ENCODE measurements at places on chromosomes 2 and 18.

DNA sequence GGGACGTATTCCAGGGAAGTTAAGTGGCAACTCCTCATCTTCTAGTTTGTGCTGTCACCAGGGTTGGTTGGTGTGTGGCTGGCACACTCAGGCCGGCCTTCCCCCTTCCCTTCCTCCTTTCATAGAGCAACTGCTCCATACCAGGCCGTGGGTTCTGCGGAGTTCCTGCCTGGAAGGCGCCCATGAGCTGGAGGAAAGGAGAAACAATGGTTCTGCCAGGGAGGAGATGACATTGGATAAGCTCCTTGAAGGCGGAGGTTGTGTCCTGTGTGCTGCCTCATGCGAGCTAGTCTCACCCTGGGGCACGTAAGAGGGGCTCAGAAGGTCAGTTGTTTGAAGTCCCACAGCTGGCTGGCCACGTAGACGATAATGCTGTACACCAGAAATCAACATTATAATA lies 19.2 kb downstream of the ASAP2 start:
- DNase-seq, result no peak

- peak; percentile 7 for DNase-seq
Measured at GRCh38 chr18:36411745-36412168, 114.2 kb downstream of the FHOD3 start.

DNA sequence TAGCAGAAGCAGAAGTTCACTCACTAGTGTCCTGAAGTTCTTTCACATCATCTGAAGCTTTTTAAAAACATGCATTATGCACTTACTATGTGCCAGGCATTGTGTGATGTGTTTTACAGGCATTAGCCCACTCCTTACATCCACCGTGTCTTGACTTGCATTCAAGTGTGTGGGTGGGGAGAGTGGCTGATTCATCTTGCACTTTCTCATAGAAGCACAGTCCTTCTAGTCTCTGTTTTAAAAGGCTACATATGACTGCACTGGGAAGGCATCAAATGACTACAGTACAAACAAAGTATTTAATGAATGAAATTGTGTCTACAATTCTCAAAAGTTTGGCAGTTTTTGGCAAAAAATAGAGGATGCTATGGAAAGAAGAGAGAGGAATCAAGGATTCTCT lies 21.6 kb upstream of the DSC3 start:
- DNase-seq, result no peak

GRCh38 chr18:641224-641623 lies 16.2 kb upstream of the TYMS start:
- DNase-seq, result no peak

DNA sequence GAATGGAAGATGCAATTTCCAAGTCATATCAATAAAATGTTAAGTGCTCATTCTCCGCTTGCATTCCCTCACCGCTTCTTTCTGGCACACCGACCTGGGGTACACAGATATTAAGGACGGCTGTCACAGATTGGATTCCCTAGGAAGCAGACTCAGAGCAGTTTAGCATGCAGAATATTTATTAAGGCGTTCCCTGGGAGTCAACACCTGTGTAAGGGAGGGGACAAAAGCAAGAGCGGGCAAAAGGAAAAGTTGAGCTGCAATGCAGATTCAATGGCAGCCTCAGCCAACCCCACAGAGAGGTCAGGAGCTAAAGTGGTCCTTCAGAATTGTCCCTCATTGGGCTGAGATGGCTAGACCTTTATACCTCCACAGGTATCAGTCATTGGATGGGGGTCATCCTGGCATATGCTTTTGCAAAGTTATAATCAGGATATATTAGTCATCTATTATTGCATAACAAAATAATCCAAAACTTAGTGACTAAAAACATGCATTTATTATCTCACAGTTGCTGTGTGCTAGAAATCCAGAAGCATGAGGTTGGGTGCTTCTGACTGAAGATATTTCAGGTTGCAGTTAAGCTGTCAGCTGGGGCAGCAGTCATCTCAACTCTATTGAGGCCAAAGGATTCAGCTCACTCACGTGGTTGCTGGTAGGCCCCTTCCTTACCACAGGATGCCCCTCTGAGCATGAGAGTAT lies 27.0 kb upstream of the INO80D start:
- DNase-seq, result no peak

DNA sequence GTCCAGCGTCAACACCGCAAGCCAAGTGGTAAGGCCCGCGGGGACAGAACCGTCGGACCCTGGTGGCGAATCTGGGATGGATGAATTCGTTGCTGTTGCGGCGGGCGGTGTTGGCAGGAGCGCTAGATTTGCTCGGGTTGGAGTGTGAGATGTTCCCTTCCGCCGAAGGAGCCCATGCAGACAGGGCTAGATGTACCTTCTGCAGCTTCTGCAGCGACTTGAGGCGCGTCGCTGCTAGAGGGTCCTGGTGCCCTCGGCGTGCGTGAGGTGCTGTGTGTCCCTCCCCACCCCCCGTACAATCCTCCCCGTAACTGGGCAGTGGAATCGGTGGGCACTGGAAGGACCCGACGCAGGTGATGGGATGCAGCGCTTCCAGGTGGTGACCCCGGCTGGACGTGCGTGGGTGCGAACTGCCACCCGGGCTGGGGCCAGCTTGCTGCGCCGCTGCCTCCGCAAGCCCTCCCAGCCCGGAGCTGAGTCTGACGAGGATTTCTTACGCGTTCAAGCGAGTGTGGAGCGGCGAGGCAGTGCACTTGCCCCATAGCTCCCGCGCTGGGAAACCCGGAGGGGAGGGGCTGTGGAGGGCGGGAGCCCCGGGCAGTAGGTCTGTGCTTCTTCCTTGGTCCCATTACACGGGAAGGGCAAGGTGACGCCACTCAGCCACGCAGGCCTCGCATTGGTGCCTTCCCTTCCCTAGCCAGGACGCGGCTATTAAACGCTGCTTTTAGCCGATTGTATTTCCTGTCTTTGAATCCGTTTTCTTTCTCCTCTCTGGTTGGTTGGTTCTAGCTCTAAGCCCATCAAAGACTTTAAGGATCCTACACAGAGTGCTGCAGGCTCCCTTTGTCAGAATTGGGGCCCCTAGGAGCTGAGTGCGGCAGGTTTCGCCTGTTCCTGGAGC lies 34.2 kb downstream of the CHRNA1 start:
- DNase-seq, result no peak

GRCh38 chr2:234699456-234699855 lies 202.6 kb upstream of the ARL4C start:
- DNase-seq, result no peak

DNA sequence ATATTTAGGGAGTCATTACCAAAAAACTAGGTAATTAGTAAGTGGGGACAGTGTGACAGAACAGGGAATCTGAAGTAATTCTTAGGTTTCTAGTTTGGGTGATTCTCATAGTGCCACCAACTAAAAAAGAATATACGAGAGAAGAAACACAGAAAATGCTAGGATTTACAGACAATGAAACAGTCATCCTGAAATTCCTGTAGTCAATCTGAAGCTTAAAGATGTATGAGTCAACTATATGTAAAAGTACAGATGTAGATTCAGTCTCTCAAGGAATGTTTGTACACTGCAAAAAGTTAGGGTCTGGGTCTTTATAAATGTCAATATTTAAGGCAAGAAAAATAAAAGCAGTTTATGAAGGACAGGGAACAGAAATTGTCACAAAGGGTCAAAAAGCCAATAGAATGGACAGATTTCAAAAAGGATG lies 107.0 kb downstream of the STRN start:
- DNase-seq, result no peak

GRCh38 chr2:161004379-161004778 lies 155.8 kb upstream of the TANK start:
- DNase-seq, result no peak

GRCh38 chr2:176137906-176138305 lies 8.4 kb downstream of the HOXD8 start:
- DNase-seq, result no peak

DNA sequence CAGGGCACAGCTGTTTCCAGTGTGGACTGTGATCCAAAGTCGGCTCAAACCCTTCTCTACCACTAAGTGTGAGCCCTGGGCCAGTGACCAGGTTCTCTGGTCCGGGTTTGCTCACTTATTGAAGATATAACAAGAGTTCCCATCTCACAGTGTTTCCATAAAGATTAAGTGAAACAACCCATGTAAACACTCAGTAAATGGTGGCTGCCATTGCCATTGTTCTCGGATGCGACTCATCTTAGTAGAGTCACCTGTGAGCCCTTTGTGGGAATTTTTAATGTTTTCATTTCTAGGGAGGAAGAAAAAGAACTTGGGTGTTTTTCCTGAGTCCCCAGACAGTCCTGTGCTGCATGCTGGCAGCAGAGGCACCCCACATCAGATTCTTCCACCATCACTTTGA lies 53.4 kb downstream of the TPGS2 start:
- DNase-seq, result no peak

DNA sequence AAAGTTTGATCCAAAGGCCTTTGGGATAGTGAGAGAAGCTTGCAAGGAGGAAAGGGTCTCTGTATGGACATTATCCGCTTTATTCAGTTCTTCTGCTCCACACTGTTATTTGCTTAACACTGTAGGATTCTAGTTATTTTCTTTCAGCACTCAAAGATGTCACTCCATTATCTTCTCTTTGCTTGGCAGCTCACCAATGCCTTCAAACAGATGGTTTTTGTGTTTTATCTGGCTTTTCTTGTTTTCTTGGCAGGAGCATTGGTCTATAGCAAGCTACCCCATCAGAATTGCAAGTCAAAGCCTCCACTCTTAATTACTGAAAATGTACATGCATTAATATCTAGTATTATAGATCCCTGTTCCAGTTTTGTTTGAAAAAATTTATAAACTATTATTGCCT lies 138.8 kb downstream of the EVA1A start:
- DNase-seq, result no peak

- DNase-seq, result no peak
Measured at GRCh38 chr18:9827793-9828505, 57.8 kb upstream of the TXNDC2 start.

DNA sequence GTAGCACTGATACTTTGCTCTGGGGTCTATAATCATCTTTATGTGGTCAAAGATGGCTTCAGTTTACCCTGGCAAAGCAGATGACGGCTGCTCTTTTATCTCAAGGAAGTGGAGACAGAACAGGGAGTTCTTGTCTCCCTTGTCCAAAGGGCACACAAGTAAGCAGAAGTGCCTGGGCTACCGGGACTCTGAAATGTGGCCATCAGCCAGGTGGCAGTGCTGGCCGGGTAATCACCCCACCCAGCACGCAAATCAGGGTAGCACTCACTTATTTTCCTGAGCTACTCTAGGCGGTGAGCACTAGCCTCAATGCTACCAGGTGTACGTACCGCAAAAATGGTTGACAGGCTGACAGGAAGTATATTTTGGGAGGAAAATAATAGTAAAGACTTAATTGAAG lies 119.7 kb upstream of the ETAA1 start:
- DNase-seq, result no peak

DNA sequence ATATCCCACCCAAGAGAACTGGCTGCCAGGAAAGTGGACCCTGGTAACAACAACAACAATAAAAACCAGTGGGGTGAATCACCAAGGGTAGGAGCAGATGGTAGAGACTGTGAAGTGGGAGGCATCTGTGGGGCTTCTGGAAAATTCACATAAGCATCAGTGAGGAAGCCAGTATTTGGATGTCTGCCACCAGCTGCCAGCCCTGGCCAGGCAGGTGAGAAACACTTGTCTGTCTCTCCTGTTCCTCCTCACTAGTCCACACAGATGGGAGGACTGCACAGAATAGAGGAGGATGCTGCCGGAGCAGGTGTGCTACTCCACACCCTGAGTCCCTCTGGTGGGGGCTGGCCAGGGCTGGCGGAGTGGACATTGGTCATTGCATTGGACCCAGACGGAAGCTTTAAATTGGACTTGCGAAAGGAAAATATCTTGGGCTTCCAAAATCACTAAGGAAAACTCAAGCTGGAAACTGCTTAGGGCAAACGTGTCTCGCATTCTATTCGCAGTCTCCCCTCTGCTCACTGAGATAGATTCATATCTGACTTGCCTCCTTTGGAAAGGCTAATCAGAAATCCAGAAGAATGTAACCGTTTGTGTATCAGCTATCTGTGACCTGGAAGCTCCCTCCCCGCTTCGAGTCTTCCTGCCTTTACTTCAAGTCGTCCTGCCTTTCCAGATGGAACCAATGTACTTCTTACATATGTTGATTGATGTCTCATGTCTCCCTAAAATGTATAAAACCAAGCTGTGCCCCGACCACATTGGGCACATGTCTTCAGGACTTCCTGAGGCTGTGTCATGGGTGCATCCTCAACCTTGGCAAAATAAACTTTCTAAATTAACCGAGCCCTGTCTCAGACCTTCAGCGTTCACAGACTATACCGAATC lies 69.1 kb downstream of the NAB1 start:
- peak; percentile 74 for DNase-seq

DNA sequence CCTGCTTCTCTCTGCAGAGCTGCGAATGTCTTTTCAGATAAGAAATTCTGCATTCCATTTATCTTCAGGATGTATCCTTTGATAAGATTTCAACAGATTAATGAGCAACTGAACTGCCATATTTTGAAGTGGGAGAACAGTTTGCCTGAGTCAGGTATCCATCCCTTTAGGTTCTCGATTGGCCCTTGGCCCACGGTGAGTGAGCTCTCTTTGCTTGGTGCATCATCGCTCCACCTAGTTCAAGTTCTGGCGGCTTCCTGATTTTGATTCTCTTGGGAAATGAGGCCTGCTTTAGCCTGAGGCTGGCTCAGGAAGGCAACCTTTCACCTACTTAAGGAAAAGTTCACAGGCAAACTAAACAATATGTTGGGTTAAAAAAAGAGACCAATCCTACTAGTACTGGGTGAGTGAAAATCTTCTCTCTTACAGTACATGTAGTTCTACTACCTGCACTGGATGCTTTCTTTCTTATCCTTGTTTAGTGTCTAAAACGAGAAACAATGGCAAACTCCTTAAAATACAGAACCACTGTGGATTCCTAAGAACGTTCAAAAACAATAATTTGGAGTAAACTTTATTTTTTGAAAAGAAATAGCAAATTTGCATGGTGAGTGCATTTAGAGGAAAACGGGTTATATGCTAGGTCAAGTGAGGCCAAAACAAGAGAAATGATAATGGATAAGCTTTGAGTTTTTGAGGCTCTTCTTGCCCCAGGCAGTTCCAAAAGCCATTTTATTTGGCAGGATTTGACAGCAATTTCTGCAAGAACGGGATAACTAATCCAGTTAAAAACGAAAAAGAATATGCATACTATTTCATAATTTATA lies 837 bp upstream of the ACSL3 start:
- DNase-seq, result peak; percentile 24

DNA sequence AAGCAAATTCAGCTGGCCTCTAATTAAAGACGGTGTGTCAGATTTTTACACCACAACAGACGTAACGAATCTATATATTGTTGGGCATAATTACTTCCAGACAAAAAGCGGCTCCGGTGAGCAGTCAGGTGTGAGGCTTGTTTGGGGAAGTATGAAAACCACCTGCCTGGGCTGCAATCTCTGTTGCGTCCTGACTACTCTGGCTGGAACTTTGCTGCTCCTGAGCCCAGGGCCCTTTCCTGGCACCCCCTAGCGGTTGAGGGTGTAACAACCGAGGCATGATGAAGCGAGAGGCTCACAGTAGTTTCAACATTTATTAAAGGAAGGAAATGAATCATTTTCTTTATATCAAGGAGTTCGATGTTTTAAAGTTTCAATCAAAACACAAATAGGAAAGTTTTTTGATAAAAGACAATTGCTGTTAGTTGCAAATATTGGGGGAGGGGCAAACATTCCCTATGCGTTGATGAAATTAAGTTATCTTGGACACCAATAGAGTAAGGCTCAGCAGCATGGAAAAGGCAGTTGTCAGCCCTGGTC lies 10.6 kb upstream of the ITGB6 start:
- peak; percentile 12 for DNase-seq

- no peak for DNase-seq
Measured at GRCh38 chr2:150859162-150859561, 371.7 kb upstream of the RND3 start.

Measured in NCI-H1105 treated with DMSO at 0.1 percent for 48 hours (cell line).